ENCODE measurements at places on chromosomes 7 and 10.

GRCh38 chr10:28975891-28976531, 298.7 kb downstream of the BAMBI start:
- no peak for DNase-seq

GRCh38 chr7:42237811-42238541, 967 bp upstream of the GLI3 start:
- DNase-seq, result no peak

DNA sequence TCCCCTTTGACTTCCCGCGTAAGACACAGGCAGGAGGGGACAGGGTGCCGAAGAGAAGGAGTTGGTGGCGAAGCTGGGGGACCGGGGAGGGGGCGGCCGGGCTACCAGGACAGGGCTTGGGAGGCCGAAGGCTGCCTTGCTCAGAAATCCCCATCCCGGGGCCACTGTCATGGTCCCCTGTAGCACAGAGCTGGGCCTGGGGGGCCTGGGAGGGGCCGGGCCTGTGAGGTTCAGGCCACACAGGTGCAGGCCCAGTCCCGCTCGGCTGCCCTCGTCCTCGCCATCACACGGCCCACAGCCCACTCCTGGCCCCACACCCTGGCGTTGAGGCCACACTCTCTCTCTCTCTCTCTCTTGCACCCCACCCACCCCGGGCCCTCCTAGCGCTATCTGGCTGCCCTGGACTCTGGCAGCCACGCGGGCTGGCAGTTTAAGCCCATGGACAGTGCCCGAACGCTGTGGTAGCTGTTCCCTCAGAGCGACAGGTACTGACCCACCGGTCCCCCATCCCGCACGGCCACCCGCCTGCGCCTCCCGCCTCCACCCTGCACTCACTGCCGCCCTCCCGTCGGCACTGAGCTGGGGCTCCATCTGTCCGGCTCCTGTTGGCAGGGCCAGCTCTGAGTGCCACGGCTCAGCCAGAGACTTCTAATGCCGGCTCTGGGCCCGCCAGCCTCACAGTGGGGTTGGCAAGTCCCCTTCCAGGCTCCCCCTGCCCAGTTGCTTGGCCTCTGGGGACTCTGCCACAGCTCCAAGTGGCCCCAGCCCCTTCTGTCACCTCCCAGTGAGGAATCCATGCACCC, 28.0 kb downstream of the TTYH3 start:
- no peak for DNase-seq

DNA sequence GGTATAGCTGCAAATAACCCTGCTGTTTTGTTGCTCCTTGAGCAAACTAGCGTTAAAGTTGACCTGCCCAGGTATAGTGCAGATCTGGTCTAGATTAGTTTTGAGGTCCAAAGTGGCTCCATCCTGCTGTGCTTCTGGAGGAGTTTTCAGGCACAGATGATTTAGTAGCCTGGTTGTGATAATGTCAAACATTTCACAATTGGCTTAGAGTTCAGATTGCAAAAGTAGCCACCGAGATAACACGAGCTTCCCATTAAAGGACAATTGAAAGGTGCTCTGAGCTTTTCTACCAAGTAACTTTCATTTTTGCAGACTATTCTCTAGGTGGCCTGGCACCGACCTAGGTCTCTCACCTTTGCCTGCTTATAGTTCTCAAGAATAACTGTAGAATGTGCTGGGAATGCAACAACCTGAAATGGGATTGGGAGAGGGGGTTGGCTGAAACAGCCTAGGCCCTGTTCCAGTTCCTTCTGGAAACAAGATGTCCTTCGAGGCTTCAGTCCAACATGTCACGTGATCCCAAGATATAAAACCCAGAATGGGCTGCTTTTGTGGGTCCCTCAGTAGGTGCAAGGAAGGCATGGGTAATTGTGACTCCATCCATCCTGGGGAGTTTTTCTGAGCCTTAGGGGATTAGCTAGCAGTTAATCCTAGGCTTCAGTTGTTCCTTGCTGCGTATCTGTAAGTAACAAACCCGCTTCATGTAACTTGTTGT, 201.0 kb downstream of the CHRM2 start:
- DNase-seq, result no peak
